ENCODE measurements at places on chromosomes 1 and 21. TPM values are rescaled to one million over a fixed set of nuclear protein-coding genes. Genes with fewer than 3 reads are reported as not detected.

GRCh38 chr1:41627491-41628280, 143.2 kb upstream of the EDN2 start:
- H3K4me3 ChIP-seq, result no peak overlapping the region
- H3K36me3 ChIP-seq, result no peaks in the 10 kb centered on the region
- peak overlapping the region; percentile 43 for H3K27ac ChIP-seq

- no peak for DNase-seq
- no peak overlapping the region for H3K27ac ChIP-seq
- no peaks in the 10 kb centered on the region for H3K4me1 ChIP-seq
- no peaks in the 10 kb centered on the region for H3K27me3 ChIP-seq
Observed at GRCh38 chr1:211939876-211940468, 95.4 kb downstream of the INTS7 start.

DNA sequence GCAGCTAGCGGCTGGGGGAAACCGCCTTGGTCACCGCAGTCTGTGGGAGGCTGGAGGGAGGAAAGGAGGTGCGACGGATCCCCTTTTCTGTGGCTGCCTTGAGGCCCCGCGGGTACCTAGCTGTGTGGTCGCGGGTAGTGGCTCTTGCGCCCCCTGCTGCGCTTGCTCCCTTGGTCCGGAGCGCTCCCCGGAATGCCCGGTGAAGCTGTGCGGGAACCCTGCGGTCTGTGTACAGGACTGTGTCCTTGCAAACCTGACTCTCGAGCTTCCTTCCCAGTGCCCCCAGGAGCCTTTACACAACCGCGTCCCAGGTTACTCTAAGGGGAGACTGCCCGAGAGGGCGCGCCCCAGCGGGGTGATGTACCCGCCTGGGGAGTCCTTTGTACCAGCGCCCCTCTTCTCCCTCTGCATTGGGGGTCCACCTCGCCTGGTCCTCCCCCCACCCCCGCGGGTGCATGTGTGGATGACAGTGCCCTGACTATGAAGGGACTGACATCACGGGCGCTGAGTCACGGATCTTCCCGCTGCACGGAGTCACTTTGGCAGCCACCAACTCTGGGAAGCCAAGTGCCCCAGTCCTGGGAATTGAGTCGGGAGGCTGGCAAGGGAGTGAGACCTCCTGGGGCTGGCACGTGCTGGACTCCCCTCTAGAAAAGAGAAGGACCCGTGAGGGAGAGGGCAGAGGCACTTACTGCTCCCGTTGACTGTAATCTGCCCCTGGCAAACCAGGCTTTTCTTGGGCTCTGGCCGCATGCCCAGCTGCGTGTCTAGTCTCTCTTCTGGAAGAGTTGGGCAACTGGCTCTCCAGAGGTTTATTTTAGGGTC, 816 bp downstream of the IL6R start:
- H3K27me3 ChIP-seq, result no peaks in the 10 kb centered on the region
- peaks cover 37% of the 10 kb centered on the region for H3K4me1 ChIP-seq
- peak overlapping the region; percentile 92 for H3K27ac ChIP-seq
- H3K36me3 ChIP-seq, result no peaks in the 10 kb centered on the region
- DNase-seq, result no peak

- no peaks in the 10 kb centered on the region for H3K36me3 ChIP-seq
- no peak overlapping the region for H3K4me3 ChIP-seq
- H3K27me3 ChIP-seq, result no peaks in the 10 kb centered on the region
- peaks cover 82% of the 10 kb centered on the region for H3K4me1 ChIP-seq
- peak overlapping the region; percentile 98 for H3K27ac ChIP-seq
Observed at GRCh38 chr1:16180291-16180824, 24.5 kb upstream of the EPHA2 start.

DNA sequence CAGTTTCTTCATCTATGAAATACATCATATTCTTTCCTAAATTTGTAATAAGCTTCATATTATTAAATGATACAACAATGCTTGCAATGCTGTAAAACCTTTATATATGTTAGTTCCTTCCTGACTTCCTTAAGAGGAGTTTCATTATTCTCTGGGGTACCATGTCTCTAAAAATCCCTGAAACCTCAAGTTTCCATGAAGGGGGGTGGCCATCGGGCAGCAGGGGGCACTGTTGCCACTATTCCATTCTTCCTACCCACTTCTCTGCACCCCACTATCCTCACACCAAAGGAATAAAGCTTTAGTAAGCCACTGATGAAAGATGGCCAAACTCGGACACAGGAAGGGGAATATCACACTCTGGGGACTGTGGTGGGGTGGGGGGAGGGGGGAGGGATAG, 9.0 kb upstream of the DMRTB1 start:
- no peak overlapping the region for H3K4me3 ChIP-seq
- H3K36me3 ChIP-seq, result no peaks in the 10 kb centered on the region
- no peak for DNase-seq
- peaks cover 3% of the 10 kb centered on the region for H3K27me3 ChIP-seq
- H3K4me1 ChIP-seq, result peaks cover 16% of the 10 kb centered on the region

DNA sequence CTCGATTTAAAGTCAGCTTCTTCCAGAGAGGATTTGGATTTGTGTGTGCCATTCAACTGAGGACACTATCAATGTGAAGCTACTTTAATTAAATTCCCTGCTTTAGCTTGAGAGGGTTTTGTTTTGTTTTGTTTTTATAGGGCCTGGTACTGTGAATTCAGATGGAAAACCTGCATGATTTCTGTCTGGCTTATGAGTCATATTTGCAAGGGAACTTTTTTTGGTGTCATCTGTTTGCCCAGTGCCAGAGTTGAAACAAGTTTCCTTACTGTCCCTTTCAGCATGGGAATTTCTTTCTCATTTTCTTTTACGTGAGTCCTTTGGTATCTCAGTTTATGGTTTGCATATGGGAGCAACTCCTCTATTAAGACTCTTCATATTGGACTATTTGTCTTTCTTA, 194.6 kb downstream of the GREM2 start:
- H3K4me1 ChIP-seq, result peaks cover 11% of the 10 kb centered on the region
- DNase-seq, result no peak
- H3K27ac ChIP-seq, result no peak overlapping the region
- H3K27me3 ChIP-seq, result no peaks in the 10 kb centered on the region

DNA sequence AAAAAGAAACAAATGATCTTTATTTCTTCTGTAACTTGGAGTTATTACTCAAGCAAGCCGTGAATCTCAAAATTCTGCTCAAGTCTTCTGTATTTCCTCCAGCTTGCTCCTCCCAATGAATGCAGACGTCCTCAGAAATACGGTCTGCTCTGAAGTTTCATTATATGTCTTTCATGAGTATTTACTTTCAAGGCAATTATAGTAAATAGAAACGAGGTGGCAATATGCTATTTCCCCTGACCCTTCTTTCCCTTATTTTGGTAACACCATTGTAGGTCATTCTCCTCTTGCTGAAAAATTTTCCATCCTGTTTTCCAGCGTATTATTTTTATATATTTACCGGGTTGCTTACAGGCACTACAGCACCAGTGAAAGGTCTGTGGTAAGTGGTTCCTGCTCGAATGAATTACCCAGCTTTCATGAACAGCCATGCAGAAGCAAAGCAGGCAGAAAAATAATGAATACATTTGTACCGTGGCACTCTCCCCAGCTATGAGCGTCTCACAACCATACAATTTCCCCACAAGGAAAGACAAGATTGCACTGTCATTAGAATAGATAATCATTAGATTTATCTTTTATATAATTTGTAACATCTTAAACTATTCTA, 350.9 kb upstream of the PKN2 start:
- peaks cover 2% of the 10 kb centered on the region for H3K27me3 ChIP-seq
- no peak overlapping the region for H3K27ac ChIP-seq

DNA sequence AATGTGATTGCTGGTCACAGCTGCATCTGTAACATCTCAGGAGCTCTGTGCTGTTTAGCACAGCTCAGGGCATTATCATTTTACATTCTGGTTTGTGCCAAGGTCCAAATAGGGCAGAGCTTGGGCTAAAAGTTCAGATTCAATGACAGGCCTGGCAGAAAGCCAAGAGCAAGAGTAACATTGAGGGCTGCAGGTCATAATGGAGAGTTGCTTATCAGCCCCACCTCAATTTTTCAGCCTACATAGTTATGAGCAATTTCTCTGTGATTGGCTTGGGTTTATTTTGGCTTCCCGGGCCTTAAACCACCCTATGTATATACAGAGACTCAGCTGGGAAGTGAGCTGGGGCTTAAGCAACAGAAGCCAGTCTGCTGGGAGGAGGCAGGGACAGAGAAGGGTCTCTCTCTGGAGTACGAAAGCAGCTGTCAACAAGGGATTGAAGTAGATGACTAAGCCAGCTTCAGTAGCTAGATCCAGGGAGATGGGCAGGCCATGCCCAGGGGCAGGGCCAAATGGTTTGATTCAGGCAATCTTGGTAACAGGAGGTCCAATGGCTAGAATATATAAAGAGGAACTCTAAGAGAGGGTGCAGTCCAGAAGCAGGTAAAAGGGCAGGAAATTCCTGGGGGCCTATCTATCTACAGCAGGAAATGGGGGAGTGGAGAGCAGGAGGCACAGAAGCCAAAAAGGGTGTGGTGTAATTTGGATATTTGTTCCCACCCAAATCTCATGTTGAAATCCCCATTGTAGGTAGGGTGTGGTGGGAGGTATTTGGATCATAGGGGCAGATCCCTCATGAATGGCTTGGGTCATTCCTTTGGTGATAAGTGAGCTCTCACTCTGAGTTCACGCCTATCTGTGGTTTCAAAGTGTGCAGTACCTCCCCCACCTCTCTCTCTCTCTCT, 49.0 kb downstream of the BRINP2 start:
- no peak for DNase-seq
- no peaks in the 10 kb centered on the region for H3K27me3 ChIP-seq
- H3K27ac ChIP-seq, result no peak overlapping the region
- H3K4me1 ChIP-seq, result no peaks in the 10 kb centered on the region

DNA sequence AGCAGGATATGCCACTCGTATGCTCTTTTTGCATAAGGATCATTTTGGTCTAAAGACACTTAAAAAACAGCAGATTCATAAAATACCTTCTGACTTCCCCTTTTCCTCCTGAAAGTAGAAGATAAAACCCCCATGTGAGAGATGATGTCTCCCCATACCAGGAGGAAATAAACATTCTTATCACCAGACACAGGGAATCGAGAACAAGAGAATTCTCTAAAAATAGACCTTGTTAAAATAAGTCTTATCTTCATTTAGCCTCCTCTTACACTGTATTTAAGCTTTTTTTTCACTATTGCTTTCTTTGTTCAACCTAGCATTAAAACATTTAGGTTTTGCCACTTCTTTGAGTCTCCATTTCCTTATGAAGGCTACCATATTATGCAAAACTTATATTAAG, 709.3 kb downstream of the KCNT2 start:
- no peaks in the 10 kb centered on the region for H3K27me3 ChIP-seq
- H3K4me3 ChIP-seq, result no peak overlapping the region
- H3K36me3 ChIP-seq, result no peaks in the 10 kb centered on the region
- H3K4me1 ChIP-seq, result peaks cover 37% of the 10 kb centered on the region
- peak overlapping the region; percentile 8 for H3K27ac ChIP-seq

GRCh38 chr21:34987501-34988072, 61.5 kb downstream of the RUNX1 start:
- DNase-seq, result no peak
- H3K36me3 ChIP-seq, result no peaks in the 10 kb centered on the region
- H3K27ac ChIP-seq, result no peak overlapping the region
- no peaks in the 10 kb centered on the region for H3K27me3 ChIP-seq
- H3K4me1 ChIP-seq, result peaks cover 26% of the 10 kb centered on the region
- H3K4me3 ChIP-seq, result no peak overlapping the region

DNA sequence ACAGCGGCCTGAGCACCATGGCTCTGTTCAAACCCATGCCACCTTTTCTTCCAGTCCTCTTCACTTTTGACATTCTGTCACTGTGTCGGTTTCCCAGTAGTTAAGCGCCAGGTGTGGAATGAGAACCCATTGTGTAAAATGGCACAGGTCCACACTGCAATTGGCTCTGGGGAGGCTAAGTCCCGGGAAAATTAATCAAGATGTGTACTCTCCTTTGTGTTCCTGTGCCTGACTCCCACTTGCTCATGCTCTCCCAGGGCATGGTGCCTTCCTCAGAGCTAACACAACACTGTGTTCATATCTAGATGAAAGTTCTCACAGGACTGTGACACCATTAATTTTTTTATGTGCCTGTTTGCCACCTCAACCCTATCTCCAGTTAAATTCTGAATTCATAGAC, 59.0 kb upstream of the BTG3 start:
- peaks cover 4% of the 10 kb centered on the region for H3K27me3 ChIP-seq
- H3K4me1 ChIP-seq, result no peaks in the 10 kb centered on the region
- H3K36me3 ChIP-seq, result no peaks in the 10 kb centered on the region
- no peak overlapping the region for H3K27ac ChIP-seq

- peaks cover 6% of the 10 kb centered on the region for H3K4me1 ChIP-seq
- H3K27me3 ChIP-seq, result peaks cover 19% of the 10 kb centered on the region
- DNase-seq, result peak; percentile 73
- H3K36me3 ChIP-seq, result no peaks in the 10 kb centered on the region
- no peak overlapping the region for H3K27ac ChIP-seq
Observed at GRCh38 chr1:229028544-229028943, 242.4 kb upstream of the RAB4A start.

- H3K4me1 ChIP-seq, result no peaks in the 10 kb centered on the region
- no peak for DNase-seq
- no peak overlapping the region for H3K27ac ChIP-seq
- H3K4me3 ChIP-seq, result no peak overlapping the region
- no peaks in the 10 kb centered on the region for H3K36me3 ChIP-seq
Observed at GRCh38 chr1:194929357-194929756, 1678.9 kb downstream of the KCNT2 start.

GRCh38 chr1:43650310-43651085, 549 bp downstream of the KDM4A start:
- peak; percentile 97 for DNase-seq
- H3K36me3 ChIP-seq, result peaks cover 15% of the 10 kb centered on the region

DNA sequence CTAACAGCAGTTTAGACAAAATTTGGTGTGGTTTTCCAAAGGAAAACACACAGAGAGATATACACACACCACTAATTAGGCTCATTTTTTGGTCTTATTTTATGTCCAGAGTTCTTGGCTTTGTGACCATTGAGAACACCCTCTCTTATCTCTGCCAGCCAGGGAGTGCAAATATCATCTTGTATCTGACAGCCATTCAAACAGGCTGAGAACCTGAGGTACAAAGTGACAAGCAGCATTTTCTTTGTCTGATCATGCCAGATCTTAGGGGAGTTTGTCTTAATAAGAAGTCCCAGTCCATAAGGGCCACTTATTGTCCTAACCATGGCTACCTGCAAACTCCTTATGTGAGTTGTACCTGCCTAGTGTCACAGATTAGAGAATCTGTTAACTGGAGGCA, 1165.2 kb downstream of the BRINP3 start:
- no peaks in the 10 kb centered on the region for H3K27me3 ChIP-seq
- H3K36me3 ChIP-seq, result no peaks in the 10 kb centered on the region
- H3K4me1 ChIP-seq, result peaks cover 14% of the 10 kb centered on the region
- H3K27ac ChIP-seq, result no peak overlapping the region
- H3K4me3 ChIP-seq, result no peak overlapping the region

GRCh38 chr1:155485945-155486344, 76.7 kb downstream of the ASH1L start:
- no peak for DNase-seq
- H3K4me3 ChIP-seq, result peak overlapping the region; percentile 1
- no peaks in the 10 kb centered on the region for H3K27me3 ChIP-seq
- H3K27ac ChIP-seq, result peak overlapping the region; percentile 70
- H3K36me3 ChIP-seq, result peaks cover 13% of the 10 kb centered on the region

S100A8 gene
- total RNA-seq, result not detected

SERPINC1 gene
- total RNA-seq, result not detected

C8A gene
- total RNA-seq, result not detected

OR2T2 gene
- not detected for total RNA-seq

RGS8 gene
- not detected for total RNA-seq

NMNAT2 gene
- total RNA-seq, result 2.2 TPM

KRTAP8-1 gene
- not detected for total RNA-seq

S100A7A gene
- not detected for total RNA-seq

FCRL6 gene
- not detected for total RNA-seq

FMN2 gene
- 9.3 TPM for total RNA-seq

AQP10 gene
- not detected for total RNA-seq

SLC26A9 gene
- total RNA-seq, result not detected

Data from osteocyte (in vitro differentiated cells).